Large intestine (tissue), 12 donors: ENCODE measurements at places on chromosomes 4 and X. TPM values are rescaled to one million over a fixed set of nuclear protein-coding genes. Genes with fewer than 3 reads are reported as not detected.
A peak's percentile ranks its signal among the peaks of the same experiment; 100 is the strongest.

The FGF5 gene
- polyA plus RNA-seq = 0.25 TPM

- no peak for DNase-seq
These were observed 59.4 kb upstream of the FBXW7 start for GRCh38 chr4:152594978-152595925.

- DNase-seq = peak; percentile 53
These were observed at the start of gene FGFR3 for GRCh38 chr4:1792832-1793495. TSS of gene FGFR3 (plus strand) at chr4:1793293. CDS start at chr4:1793935, 642 bp downstream.

The MID1IP1 gene
- polyA plus RNA-seq = 36.5 TPM

The REPS2 gene
- polyA plus RNA-seq = 3.7 TPM

- no peak for DNase-seq
These were observed 52.6 kb downstream of the OSTC start for GRCh38 chr4:108702960-108703359.

The CT45A2 gene
- polyA plus RNA-seq = not detected

DNA sequence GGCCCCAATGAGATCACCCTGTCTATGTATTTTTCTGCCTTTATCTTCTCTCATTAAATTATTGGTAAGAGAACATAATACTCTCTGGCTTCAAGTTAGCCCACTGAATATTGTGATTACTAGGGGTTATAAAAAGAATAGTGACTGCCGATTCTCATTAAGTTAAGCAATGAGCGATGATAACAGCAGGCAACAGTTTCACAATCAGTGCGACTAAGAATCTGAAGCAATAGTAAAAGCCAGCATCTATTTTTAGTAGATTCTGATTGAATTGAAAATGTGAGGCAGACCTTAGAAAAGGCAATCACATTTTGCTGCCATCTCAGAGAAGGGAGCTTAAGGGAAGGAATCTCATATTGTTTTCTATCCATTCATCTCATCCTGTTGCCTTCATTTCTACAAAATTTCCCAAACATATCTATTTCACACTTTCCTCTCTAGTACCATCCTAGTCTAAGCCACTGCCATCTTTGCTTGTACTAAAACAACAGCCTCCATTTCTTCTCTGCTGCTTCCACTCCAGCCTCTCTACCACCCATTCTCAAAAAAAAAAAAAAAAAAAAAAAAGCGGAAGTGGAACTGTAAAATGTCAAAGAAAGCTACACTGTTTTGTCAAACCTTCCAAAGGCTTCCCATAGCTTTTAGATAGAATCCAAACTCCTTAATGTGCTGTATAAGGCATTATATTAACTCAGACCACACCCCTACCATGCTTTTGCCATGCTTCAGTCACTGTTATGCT, 17.4 kb downstream of the GABRA4 start:
- DNase-seq = no peak

DNA sequence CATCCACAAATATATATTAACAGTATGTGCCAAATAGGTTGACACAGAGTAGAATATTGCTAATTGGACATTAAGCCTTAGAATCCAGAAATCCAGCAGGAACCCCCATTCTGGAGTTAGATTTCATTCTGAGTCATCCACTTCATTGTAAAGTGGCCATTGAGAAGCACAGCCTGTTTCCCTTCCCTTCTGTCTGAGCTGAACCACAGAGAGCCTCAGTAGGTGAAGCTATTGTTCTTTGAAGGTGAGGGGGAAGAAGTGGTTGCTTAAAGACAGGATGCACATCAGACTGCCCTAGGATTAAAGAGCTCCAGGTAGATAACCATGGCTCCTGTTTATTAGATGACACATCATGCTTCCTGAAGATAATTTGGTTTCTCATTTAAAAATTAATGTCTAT, 30.6 kb upstream of the MCF2 start:
- no peak for DNase-seq

The PTCHD1 gene
- 0.66 TPM for polyA plus RNA-seq

- no peak for DNase-seq
These were observed 102.4 kb upstream of the SPIN4 start for GRCh38 chrX:63453571-63453970.

The CYLC1 gene
- not detected for polyA plus RNA-seq

DNA sequence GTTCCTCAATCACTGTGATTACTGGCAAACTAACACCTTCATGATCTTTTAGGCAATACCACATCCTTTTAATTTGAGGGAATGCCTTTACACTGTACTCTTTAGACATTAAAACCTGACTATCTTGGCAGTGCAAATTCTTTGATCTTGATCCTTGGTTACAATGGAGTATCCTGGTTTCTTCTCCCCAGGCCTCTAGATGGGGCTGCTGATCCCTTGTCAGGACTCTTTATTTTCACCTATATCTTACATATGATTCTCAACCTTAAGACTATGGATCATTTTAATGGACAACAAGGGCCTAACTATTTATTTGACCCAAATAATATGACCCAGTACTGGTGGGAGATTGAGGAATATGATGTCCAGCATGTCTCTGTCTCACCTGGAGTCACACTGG, 1005.5 kb upstream of the INTU start:
- DNase-seq = no peak

GRCh38 chrX:67777148-67777547, 233.3 kb downstream of the AR start:
- DNase-seq = no peak

The MUC7 gene
- not detected for polyA plus RNA-seq

The FLNA gene
- polyA plus RNA-seq = 468 TPM

- peak; percentile 94 for DNase-seq
These were observed 155.7 kb upstream of the JADE1 start for GRCh38 chr4:128653527-128654444.

- DNase-seq = no peak
These were observed 38.5 kb upstream of the C1GALT1C1 start for GRCh38 chrX:120668357-120668756.

- no peak for DNase-seq
These were observed 30.0 kb upstream of the SLC9A7 start for GRCh38 chrX:46788902-46789301.

GRCh38 chr4:88949605-88950004, 107.4 kb downstream of the FAM13A start:
- no peak for DNase-seq

DNA sequence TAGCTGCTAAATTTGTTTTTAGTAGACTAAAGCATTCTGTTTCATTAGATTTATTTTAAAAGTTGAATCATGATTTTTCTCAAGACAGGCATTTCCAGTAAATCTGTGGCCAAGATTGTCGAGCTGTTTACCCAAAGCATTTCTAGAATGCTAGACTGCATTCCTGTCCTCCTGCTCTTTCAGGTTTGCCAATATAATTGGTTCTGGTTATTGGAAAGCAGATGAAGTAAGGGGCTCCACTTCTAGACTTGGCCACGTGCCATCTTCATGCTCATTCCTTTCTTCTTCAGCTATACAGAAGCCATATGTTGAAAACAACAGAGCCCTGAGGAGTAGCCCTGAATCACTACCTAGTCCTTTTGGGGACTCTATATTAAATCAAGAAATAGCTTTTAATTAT, 62.5 kb downstream of the PGRMC2 start:
- no peak for DNase-seq

The SFRP2 gene
- polyA plus RNA-seq = 3.5 TPM

DNA sequence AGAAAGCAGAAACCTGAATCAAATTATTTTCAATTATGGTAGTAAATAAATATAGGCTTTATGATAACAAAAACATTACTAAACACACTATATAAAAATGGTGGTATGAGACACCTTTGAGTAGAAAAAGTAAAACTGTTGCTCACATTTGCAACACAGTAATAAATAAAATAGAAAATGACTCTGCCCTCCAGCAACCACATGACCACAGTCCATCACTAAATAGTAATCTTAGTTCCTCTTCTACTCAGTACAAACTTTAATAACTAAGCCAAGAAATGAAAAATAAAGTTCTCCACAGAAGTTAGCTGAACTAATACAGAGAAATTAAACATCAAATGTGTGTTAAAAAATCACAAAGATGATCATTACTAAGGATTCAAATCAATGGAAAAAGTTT, 108.5 kb downstream of the ADGRA3 start:
- DNase-seq = no peak

- no peak for DNase-seq
These were observed 342.7 kb upstream of the PABPC4L start for GRCh38 chr4:134544303-134544770.

DNA sequence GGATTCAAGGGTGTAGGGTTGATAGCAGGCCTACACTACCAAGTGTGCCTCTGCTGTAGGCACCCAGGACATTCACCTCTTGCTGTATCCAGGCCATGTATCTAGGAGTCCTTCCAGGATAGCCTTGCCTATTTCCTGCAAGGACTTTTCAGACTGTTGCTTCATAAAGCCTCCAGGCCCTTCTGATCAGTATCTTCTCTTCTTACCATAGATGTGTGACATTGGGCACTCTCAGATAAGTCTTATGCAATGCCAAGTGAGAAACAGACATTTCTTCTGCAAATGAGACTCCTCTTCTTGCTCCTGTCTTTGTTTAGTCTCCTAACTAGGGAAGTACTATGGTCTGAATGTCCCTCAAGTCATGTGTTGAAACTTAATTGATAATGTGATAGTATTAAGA, 386.8 kb downstream of the ANKRD50 start:
- DNase-seq = no peak

- no peak for DNase-seq
These were observed 29.5 kb downstream of the METTL14 start for GRCh38 chr4:118714682-118715081.

DNA sequence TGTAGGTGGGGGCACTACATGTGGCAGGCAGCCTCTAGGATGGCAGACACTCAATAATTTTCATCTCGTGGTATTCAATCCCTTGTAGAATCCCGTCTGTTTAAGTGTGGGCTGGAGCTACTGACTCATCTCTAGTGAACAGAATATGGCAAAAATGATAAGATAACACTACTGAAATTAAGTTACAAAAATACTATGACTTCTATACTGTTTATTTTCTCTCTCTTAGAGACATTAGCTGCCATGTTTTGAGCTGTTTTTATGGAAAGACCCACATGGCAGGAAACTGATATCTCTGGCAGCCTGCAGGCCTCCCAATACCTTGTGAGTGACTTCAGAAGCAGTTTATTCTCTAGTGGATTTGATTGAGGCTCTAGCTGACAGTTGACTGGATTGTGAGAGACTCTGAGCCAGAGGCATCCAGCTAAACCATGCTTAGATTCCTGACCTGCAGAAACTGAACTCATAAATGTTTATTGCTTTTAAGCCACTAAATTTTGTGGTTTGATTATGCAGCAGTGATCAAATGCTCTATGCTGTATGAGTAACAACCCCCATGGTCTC, 298.8 kb upstream of the CTSO start:
- no peak for DNase-seq

The SLC2A9 gene
- polyA plus RNA-seq = 28.7 TPM

GRCh38 chr4:128635141-128635954, 174.2 kb upstream of the JADE1 start:
- DNase-seq = peak; percentile 54

GRCh38 chr4:94032754-94033153, 174.9 kb upstream of the SMARCAD1 start:
- no peak for DNase-seq

The ARMCX4 gene
- 18.9 TPM for polyA plus RNA-seq

The GLUD2 gene
- 2.0 TPM for polyA plus RNA-seq

DNA sequence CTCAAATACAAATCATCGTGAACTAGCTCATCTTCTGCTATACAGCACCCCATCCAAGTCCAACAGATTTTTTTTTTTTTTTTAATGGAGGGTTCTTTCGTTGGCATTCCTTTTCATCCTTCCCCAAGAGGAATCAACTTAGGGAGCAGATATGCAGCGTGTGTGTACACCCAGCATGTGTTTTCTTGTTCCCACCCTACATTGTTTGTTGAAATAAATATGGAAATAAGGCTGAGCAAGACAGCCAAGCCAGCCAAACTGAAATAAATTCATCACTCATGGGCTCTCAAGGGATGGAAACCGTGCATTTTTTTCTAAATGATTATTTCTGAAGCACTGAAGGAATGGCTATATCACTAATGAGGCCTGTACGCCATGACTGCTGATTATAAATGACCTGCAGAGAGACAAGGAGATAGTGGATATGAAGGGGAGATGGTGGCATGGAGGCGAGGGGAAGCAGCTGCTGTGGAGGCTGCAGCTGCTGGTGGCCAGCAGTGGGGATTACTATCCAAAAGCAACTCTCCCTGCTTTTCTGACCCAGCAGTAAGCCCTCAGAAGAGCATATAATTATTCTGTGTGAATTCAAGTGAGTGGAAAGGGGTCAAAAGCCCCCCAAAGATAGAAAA, 173.9 kb downstream of the MGST2 start:
- no peak for DNase-seq

The GABRG1 gene
- 0.03 TPM for polyA plus RNA-seq

- no peak for DNase-seq
These were observed 281.3 kb downstream of the PTTG2 start for GRCh38 chr4:38241541-38241940.

The CLIC2 gene
- polyA plus RNA-seq = 6.0 TPM

DNA sequence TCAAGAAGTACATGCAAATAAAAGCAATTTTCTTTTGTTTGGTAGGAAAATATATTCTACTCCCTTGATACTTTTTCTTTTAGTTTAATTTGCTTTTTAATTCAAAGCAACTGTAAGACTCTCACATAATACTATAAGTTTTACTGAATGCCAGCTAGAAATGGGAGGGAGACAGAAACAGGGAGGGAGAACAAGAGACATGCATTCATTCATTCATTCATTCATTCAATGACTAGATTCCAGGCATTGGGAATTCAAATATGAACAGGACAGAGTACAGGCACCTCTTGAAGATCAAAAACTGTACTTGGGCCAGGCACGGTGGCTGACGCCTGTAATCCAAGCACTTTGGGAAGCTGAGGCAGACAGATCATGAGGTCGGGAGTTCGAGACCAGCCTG, 85.6 kb downstream of the THOC2 start:
- DNase-seq = no peak

GRCh38 chr4:53477038-53477565, 99.7 kb downstream of the FIP1L1 start:
- no peak for DNase-seq

GRCh38 chr4:87025023-87025613, 90.3 kb downstream of the AFF1 start:
- DNase-seq = no peak

The FAM47A gene
- not detected for polyA plus RNA-seq

The IGSF1 gene
- polyA plus RNA-seq = 12.3 TPM

The ZMYM3 gene
- 29.7 TPM for polyA plus RNA-seq

The PAGE5 gene
- not detected for polyA plus RNA-seq

The APLN gene
- 2.5 TPM for polyA plus RNA-seq

DNA sequence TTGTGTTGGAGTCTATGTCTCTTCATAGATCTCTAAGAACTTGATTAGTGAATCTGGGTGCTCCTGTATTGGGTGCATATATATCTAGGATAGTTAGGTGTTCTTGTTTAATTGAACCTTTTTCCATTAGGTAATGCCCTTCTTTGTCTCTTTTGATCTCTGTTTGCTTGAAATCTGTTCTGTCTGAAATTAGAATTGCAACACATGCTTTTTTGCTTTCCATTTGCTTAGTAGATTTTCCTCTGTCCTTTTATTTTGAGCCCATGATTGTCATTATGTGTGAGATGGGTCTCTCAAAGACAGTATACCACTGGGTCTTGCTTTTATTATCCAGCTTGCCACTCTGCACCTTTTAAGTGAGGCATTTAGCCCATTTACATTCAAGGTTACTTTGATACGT, 79.1 kb upstream of the APOOL start:
- DNase-seq = no peak

GRCh38 chr4:54167508-54167907, 61.6 kb upstream of the PDGFRA start:
- no peak for DNase-seq
